ENCODE measurements at places on chromosomes 7 and 10.

GRCh38 chr7:43111630-43112458 lies 603 bp upstream of the HECW1 start:
- no peak for DNase-seq

GRCh38 chr10:95841661-95842498 lies 65.9 kb upstream of the CC2D2B start:
- DNase-seq: no peak

GRCh38 chr10:101071267-101071884 lies 9.6 kb downstream of the KAZALD1 start:
- DNase-seq: no peak

GRCh38 chr10:61285749-61286148 lies 167.4 kb downstream of the TMEM26 start:
- no peak for DNase-seq

GRCh38 chr10:84829131-84829530 lies 500.7 kb downstream of the CCSER2 start:
- no peak for DNase-seq

DNA sequence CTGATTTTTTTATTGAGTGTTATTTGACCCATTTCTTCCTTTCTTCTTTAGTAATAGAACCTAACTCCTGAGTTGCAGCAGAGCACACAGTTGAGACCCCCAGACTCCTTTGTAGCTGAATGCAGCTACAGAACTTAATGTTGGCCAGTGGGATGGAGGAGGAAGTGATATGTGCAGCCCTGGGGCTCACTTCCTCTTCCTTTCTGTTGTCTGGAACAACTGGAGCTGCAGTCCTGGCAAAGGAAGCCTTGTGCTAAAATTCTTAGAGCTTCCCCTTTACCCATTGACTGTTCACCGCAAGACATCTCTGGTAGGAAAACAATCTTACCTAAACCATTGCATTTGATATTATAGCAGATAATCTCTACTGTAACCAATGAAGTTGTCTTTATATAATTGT lies 86.6 kb downstream of the ITGB8 start:
- DNase-seq: no peak

- DNase-seq: no peak
Observed at GRCh38 chr7:28818996-28819395, 139.1 kb downstream of the TRIL start.

- DNase-seq: no peak
Observed at GRCh38 chr7:87152897-87153641, 816 bp downstream of the DMTF1 start.

GRCh38 chr10:132679217-132679595 lies 106.7 kb downstream of the NKX6-2 start:
- DNase-seq: no peak

DNA sequence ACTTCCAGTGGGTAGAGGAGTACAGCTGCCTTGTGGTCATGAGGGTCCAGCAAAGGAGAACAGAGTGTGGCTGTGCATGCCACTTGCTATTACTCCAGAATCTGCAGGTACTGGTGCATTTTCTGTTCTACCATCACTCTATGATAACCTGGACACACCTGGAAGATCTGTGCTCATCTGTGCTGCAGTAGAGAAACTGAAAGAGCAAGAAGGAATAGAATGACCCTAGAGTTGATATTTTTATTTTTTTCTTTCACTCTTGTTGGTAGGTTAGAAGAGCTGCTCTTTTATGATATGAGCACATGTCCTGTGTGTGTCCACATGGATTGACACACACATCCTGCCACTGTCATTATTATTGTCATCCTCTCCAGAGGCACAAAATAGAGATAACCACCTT lies 48.3 kb upstream of the MTURN start:
- DNase-seq: no peak

GRCh38 chr7:2016761-2017480 lies 215.8 kb downstream of the MAD1L1 start:
- DNase-seq: peak; percentile 57

- DNase-seq: no peak
Observed at GRCh38 chr10:111295788-111296187, 219.0 kb downstream of the ADRA2A start.

GRCh38 chr7:91945476-91945875 lies 4.8 kb downstream of the AKAP9 start:
- no peak for DNase-seq

- no peak for DNase-seq
Observed at GRCh38 chr10:22875581-22875980, 52.3 kb upstream of the ARMC3 start.

DNA sequence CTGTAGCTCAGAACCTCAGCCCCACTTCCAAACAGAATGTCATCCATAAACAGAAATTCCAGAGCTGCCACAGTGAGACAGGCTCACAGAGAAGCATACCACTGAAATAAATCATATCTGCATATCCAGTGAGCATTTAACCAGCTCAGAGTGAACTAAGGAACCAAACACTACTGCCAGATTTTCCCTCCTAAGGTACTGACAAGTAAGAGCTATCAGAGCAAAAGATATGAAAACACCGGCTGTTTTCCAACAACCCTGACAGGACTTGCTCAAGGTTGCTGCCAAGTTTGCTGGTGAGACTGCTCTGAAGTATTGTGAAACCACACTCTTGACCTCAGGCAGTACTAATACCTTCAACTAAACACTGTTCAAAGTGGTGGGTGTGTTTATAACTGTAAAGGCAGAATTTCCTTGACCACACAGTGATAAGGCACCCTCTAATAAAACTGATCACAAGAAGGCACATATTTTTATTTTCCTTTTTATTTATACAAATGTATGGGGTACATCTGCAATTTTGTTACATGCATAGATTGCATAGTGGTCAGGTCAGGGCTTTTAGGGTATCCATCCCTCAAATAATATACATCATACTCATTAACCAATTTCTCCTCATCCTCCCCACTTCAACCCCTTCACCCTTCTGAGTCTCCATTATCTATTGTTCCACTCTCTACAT lies 18.3 kb downstream of the SGMS1 start:
- no peak for DNase-seq

GRCh38 chr7:118420888-118421287 lies 196.4 kb downstream of the ANKRD7 start:
- no peak for DNase-seq

DNA sequence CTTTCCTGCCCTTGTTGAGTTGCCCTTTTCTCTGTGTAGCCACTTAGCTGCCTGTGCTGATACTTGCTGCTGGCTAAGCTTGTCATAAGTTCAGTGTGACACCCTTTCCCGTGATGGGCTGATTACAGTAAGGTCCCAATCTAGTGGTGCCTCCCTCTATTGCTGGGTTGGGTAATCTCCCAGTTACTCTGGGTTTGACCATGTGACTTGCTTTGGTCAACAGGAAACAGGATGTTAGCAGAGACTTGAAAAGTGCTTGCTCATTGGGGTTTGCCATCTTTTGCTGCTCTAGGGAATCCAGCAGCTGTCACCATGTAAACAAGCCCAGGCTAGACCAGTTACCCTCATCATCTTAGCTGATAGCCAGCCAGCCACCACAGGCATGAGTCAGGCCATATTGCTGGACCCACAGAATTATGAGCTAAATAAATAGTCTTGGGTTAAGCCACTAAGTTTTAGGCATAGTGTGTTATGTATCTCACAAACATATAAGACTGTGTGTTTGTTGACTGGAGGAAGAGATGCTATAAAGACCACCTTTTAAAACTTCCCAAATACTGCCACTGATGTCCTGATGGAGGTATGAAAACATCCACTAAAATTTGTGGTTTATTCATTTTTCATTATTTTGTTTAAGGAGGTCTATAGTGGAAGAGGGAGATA lies 4.0 kb upstream of the LEP start:
- no peak for DNase-seq

All from coronary artery (tissue), 2 donors.